ENCODE measurements at places on chromosomes 7 and 10.

DNA sequence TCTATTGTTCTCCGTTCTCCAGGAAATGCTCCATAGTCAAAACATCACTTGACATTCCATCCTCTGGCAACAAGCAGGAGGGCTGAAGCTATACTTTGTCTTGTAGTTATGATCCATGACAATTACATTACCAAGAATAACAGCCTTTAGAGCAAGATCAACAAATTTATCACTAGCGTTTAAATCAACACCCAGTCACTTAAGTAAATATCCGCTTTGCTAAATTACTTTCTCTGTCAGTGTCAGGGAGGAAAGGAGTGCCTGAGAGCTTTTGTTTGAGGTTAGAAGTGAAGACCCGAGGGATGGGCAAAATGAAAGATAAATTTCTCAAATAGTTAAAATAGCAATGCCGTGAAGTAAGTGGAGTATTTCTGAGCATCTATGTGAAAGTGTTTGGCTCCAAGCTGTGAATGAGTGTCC is 236.1 kb upstream of the BMPER start:
- DNase-seq = no peak

DNA sequence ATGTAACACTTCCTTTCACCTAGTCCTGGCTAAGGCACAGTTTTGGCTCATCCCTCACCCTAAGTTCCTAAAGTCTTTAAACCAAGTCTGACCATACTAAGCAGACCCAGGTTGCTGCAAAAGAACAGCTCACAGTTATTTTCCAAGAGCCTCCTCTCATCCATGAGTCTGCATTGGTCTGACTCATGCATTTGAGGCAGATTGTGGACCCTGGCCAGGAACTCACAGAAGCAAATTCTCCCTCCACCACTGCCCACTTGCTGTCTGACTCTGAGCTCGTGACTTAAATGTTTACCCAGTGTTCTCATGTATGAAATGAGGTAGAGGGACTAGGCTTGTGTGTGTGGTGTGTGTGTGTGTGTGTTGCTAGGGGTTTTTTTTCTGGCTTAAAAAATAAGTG is 1272.8 kb downstream of the TYW1 start:
- no peak for DNase-seq

DNA sequence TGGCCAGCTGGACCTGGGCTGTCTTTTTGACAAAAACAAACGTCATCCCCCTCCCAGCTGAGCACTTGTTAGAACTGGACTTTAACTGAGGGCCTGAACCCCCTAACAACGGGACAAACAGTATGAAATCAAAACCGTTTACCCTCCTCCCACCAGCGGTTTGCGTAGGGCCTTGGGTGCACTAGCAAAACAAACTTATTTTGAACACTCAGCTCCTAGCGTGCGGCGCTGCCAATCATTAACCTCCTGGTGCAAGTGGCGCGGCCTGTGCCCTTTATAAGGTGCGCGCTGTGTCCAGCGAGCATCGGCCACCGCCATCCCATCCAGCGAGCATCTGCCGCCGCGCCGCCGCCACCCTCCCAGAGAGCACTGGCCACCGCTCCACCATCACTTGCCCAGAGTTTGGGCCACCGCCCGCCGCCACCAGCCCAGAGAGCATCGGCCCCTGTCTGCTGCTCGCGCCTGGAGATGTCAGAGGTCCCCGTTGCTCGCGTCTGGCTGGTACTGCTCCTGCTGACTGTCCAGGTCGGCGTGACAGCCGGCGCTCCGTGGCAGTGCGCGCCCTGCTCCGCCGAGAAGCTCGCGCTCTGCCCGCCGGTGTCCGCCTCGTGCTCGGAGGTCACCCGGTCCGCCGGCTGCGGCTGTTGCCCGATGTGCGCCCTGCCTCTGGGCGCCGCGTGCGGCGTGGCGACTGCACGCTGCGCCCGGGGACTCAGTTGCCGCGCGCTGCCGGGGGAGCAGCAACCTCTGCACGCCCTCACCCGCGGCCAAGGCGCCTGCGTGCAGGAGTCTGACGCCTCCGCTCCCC is at the start of gene IGFBP1:
Gene IGFBP1 (plus strand): TSS at position 304 of the 808 bp plus-strand sequence. CDS start 165 bp downstream, at position 469.
- no peak for DNase-seq

DNA sequence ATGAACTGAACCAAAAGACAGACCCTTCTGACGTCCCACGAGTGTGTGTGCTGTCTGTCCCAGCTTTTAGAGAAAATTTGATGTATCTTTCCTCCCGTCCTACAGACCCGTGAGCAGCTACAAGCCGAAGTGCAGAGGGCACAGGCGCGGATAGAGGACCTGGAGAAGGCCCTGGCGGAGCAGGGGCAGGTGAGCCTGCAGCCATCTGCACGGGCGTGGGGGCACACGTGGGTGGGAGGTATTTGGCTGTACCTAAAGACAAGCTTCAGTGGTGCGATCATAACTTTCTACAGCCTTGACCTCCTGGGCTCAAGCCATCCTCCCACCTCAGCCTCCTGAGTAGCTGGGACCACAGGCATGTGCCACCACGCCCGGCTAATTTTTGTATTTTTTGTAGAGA is 41.7 kb upstream of the DPYSL4 start:
- no peak for DNase-seq

DNA sequence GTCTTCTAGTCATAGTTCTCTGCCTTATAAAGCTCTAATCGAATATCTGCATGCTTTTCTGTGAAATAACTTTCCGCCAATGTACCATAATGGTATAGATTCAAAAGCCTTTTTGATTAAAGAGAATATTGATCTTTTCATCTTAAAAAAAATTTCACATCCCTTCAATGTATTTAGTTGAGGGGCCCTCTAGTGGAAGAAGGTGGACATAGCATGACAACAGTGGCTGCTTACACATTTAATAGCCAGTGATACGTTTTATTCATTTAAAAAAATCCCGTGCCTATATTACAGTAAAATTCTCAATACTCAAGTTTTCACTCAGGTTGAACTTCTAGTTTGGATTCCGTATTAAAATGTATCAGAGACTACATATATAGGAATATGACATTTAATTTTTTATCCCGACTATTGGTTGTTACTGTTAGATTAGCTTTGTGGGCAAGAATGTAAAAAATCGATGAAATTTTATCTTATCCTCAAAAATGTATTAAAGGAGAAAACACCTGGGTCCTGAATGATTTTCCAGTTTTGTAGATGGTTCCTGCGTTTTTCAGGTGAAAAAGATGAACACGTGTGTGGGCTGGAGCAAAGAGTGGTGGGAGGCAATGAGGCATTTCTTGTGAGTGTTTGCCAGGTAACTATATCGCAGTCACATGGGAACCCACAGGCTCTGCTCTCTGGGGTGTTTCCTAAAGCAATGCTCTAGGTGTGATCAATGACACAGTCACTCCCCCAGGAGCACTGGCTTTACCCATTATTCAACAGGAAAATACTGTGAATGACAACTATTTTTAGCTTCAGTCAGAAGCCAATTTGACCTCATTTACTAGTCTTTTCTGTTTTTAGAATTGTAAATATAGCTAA is 24.1 kb upstream of the PNLIP start:
- no peak for DNase-seq

GRCh38 chr7:70693321-70693685 is 438.6 kb upstream of the GALNT17 start:
- no peak for DNase-seq

DNA sequence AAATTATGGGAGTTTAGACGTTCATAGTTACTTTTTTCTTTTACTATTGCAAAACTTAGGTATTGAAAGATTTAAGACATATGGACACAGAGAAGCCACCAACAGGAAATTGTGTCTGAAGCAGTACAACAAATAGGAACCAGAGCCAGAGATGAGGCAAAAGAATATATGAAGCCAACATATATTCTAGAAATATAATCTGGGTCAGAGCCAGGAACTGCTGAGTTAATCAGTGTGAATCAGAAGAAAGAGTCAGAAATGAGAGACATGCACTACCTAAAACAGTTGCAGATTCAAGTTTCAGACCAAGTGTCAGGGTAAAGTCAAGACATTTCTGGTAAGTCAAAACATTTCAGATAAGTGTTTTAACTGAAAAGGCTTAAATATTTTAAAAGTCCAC is 67.7 kb downstream of the DGKB start:
- no peak for DNase-seq

DNA sequence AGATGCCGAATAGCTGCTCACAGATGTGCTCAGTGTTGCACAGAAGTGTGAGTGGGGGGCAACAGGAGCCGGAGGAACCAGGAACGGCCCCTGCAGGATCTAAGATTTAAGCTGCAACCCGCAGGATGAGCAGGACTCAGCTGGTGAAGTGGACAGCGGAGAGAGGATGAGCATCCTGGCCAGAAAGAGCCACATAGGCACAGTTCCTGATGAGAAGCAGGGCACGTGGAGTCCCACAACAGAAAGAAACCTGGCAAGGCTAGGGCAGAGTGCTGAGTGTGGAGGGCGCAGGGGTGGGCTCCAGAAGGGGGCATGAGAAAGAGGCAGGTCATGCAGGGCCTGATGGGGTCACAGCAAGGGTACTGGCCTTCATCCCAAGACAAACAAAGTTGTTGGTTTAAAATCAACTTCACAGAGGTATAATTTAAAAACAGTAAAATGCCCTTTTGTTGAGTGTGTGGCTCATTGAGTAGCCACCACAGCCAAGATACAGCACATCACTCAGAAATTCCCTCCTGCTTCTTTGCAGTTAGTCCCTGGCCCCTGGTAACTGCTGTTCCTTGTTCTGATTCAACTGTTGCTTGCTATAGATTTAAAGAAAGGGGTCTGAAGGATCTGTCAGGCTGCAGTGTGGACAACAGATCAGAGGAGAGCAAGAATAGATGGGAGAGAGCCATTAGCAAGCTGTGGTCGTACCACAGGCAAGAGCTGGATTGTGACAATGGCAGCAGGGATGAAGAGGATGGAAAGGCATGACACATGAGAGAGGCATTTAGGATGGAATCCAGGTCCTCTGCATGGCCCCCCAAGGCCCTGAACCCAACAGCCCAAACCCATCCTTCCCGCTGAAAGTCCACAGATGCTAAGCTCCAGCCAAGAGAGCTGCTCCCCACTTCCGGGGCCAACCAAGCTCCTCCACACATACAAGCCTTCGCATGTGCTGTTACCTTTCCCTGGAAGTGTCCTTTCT is 53.1 kb upstream of the OSBPL3 start:
- DNase-seq = no peak

- DNase-seq = no peak
Observed at GRCh38 chr10:113443141-113443925, 109.5 kb upstream of the HABP2 start.

Data from stimulated activated CD4-positive, alpha-beta T cell treated with anti-CD3 and anti-CD28 coated beads, Interleukin-1b, Interleukin-23, amount 100 ng/mL, for 4 hours (primary cell).